Germinal center (tissue), 1 donor: ENCODE measurements at places on chromosomes 2 and 18.

DNA sequence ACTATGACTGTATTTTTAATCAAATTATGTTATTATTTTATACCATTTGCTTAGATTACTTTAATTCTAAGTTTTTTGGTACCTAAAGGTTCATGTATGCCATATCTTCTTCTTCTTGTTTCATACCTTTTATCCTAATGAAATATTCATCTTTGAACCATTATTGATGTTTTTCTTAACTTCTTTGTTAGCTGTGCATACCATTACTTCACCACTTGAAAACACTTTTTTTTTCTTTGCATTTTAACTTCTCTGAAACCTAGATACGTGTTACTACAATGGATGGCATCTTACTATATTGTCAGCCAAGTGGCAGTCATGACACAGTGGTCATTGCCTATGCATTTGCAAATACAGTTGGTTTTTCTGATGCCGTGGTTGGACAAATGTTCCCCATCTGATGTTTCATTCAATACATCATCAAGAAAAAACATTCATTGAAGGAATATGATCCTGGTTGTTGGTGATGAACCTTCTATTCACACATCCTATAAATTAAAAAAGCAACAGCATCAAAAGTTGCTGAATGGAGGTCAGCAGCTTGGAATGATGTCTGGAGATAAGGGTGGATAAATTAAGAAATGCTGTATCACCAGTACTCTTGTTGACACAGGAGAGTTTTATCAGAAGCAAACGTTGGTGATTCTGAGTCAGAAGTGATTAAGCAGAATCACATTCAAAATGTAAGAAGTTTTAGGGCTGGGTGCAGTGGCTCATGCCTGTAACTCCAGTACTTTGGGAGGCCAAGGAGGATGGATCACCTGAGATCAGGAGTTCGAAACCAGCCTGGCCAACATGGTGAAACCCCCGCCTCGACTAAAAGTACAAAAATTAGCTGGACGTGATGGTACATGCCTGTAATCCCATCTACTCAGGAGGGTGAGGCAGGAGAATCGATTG is 7.4 kb downstream of the IL36A start:
- DNase-seq: no peak

GRCh38 chr2:120465701-120465988 is 119.7 kb downstream of the INHBB start:
- DNase-seq: no peak

DNA sequence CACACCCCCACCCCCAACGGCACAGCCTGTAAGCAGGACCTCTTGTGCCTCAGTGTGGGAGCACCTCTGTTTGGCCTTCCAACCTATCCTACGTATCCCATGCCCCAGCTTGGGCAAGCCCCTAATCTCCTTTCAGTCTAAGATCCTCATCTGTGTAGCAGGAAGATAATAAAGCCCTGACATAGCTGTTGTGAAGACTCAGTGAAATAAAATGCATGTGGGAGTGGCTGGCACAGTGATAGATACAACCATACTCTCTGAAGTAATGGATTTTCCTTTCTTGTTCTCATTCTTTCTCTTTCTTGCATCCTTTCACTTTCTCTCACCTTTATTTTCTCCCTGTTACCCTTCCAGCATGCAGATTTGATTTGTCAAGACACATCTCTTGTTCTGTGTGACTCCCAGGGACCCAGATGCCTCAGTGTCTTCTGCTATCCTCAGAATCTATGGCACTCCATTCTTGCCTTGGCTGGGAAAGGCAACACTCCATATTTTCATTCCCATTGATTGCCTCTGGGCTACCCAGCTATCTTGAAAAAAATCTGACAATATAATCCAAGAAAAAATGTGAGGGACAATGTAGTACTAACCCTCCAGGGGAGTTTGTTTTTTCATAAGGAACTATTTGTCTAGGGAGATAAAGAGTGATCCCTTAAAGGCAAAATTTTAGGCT is 207.2 kb upstream of the SETBP1 start:
- DNase-seq: no peak

GRCh38 chr2:206190111-206190510 is 30.4 kb downstream of the EEF1B2 start:
- DNase-seq: no peak

DNA sequence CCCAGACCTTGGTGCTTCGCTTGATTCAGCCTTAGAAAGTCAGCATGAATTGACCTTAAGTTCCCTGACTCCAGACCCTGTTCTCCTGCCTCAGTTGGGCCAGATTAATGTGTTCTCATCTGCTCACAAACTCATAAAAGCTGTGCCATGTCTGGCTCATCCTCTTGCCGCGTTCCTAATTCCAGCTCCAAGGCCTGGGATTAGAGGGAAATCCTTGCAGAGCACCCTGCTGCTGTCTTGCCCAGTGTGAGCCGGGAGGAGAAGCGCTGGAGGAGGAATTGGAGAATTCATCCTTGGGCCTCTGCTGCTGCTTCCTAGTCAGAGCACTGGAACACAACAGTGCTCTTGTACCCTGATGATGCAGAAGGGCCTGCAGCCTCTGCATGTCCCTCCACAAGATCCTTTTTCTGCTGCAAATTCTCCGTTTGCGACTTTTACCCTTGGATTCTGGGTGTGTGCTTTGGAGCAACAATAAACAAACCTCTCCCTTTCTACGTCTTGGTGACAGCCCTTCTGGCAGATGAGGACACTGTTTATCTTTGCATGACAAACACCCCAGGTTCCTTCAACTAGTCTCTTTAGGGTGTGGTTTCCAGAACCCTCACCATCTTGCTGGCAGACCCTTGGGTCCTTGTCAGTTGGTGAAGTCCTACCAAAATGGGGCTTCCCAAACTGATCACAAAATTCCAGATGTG is 46.9 kb upstream of the CNGA3 start:
- no peak for DNase-seq
